ENCODE measurements at places on chromosomes 2 and 18. TPM values are rescaled to one million over a fixed set of nuclear protein-coding genes. Genes with fewer than 3 reads are reported as not detected.

DNA sequence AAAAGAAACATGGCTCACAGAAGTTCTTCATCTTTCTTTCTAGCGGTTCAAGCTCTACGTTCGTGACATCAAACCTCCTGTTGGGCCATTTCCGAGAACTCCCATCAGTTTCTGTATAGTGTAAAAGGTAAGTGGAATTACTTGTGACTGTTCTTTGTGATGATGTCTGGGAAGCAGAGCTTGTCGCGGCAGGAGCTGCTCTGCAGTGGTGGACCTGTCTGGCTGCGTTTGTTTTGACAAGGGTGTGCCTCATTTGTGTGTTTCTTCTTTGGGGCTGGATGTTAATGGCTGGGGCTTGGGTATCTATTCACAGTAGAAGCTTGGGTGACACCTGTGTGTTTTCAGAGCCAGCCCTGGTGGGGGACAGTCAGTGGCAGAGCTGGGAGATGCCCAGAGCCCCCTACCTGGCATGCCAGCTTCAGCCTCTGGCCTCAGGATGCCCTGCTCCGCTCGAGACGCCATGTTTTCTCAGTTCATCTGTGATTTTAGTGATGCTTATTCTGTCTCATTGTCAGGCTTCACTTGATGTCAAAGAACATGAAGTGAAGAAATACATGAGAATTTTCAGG lies 59.6 kb downstream of the LDLRAD4 start:
- no peak for DNase-seq

GRCh38 chr2:241925277-241925676 lies 55.7 kb downstream of the RTP5 start:
- DNase-seq: no peak

DNA sequence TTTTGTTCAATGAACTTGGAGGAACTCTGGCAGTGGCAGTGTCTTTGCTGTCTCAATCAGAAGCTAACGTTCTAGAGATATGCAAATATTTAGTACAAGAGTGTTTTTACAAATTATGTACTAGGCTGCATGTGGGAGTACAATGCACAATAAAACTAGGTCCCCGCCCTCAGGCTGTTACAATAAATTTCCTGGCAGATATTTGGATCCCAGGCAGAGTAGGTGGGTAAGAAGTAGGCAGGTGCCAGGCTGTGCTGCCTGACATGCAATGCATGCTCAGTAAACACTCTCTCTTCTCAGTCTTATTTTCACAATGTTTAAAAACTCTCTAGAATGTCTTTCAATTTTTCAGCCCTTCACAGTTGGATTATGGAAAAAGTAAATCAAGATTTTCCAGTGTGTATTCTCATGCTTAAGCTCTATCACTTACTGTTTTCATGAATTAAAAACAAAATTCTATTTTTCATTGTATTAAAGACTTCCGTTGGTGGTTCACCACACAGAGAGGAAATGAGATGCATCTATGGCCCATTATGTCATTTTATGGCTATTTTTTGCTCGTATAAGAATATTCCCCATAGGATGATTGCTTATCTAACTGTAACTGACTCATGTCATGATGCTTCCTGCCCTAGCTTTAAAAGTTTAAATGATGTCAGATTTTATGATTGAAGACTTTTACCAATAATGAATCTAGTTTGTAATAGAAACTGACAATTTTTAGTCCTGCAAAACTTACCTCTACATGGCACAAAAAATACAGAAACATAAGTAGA lies 346.1 kb downstream of the RND3 start:
- DNase-seq: no peak

GRCh38 chr2:168712053-168712452 lies 90.4 kb upstream of the NOSTRIN start:
- DNase-seq: no peak

- DNase-seq: no peak
These were observed 129.7 kb downstream of the PKP4 start for GRCh38 chr2:158586491-158586890.

GRCh38 chr2:217923007-217923686 lies 79.6 kb downstream of the TNS1 start:
- DNase-seq: no peak

DNA sequence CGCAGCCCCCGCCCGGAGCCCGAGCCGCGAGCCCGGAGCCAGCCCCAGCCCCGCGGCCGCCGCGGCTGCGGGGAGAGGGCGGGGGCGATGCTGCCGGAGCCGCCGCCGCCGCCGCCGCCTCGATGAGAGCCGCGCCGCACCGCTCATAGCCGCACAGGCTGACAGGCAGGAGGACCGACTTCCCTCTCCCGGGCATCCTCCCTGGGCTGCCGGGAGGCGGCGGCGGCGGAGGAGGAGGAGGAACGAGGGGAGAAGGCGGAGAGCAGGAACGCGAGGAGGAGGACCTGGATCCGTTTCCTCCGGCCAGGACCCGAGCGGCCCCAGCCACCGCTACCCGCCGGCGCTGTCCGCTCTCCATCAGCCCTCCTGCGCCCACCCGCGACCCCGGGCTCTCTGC lies 370 bp downstream of the KLHL29 start:
- DNase-seq: peak; percentile 28

DNA sequence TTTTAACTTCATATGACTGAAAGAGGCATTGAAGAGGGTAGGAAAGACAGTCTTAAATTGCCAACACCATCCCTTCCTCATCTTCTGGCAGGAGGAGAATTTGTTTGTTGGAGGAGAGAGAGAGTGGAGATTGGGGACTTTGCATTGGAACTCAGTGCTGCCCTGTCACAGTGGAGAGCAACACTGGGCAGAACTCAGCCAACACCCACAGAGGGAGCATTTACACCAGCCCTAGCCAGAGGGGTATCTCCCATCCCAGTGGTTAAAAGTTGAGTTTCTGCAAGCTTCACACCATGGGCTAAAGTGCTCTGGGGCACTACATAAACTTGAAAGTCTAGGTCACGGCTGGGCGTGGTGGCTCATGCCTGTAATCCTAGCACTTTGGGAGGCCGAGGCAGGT lies 174.1 kb downstream of the ANKRD30B start:
- DNase-seq: no peak

- DNase-seq: no peak
These were observed 110.7 kb downstream of the ICA1L start for GRCh38 chr2:202760848-202761247.

DNA sequence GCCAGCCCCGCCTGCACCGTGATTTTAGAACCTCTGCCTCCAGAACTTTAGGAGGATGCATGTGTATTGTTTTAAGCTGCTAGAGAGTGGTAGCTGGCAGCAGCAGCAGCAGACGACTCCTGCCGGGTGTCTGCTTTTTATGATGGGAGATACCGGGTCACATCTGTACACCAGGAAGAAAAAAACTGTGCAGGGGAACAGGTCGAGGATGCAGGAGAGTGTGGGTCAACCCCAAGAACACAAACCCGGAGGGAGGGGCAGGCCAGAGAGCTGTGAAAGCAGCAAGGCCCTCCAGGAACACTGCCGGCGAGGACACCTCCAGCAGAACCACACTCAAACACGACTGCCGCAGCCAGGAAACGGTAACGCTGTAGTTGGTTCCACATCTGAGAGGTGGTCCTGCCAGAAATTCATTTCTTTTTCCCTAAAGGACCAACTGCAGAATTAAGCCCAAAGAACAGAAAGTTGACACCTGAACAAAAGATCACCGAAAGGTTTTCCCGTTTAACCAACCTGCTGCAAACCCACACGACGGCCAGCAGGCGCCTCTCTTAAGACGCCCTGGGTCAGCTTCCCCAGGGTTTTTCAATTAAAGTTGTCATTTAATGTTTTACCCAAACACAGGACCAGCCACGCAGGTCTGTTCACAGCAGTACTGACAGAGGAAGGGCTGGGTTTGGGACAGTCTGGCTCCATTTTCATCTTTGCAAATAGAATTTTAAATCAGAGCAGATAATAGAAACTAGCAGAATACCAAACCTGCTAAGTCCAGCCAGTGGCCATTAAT lies 60.5 kb downstream of the NDUFA10 start:
- no peak for DNase-seq

The ALPI gene
- 0.06 TPM for polyA plus RNA-seq

The TGFA gene
- polyA plus RNA-seq: 16.1 TPM

The KCNJ3 gene
- 7.6 TPM for polyA plus RNA-seq

The ARHGAP15 gene
- 4.3 TPM for polyA plus RNA-seq

The AGXT gene
- polyA plus RNA-seq: 0.11 TPM

The TMEFF2 gene
- polyA plus RNA-seq: 12.3 TPM

Data from renal pelvis (tissue), 12 donors.